NCI-H146 (cell line): ENCODE measurements at places on chromosomes 1 and 21.
A peak's percentile ranks its signal among the peaks of the same experiment; 100 is the strongest.

DNA sequence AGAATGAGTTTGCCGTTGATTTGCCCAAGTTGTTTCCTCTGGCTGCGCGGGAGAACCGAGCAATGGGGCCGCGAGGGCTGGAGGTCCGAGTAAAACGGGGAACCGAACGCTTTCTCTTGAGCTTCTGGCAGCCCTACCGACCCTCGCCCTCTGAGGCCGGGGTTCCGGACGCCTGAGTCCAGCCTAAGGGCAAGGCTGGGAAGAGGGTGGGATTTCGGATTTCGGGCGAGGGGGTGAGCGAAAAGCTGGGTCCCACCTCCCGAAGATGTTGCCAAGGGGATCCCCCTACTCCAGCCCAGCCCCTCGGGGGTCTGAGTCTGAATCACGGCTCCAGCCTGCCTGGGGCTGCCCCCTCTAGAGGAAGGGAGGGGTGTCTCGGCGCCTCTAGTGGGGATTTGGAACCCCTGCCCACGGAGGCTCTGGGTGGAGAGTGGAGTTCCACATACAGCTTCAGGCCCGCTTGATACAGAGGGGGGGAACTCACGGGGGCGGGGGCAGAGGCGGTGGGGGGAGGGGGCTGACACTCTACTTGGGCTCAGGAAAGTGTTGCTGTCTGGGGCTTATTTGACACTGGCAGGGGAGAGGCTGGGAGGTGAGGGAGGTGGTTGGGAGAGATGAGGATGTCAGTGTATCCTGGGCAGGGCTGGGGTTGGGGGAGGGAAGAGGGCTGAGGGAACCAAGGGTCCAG, 617 bp downstream of the KIRREL1 start:
- no peak for DNase-seq

DNA sequence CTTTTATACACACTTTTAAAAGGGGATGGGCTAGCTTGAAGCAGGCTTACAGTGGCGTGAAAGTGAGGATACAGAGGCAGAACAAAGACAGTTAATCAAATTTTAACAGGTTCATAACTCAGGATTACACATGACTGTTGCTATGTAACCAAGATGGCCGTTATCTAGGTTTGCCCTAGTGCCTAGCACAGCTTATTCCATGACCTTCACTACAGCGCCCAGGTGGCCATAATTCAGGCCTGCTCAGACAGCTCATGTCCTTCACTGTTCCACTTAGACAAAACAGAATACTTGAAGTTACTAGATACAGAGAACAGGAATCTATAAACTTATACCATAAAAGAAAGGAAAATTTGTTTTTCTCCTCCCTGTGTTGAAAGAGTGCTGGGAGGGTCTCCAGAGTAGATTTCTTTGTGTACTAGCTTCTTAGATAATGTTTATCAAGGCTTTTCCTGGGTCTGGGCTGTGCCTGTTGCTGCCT, 6.2 kb upstream of the SPRR2F start:
- DNase-seq, result no peak

DNA sequence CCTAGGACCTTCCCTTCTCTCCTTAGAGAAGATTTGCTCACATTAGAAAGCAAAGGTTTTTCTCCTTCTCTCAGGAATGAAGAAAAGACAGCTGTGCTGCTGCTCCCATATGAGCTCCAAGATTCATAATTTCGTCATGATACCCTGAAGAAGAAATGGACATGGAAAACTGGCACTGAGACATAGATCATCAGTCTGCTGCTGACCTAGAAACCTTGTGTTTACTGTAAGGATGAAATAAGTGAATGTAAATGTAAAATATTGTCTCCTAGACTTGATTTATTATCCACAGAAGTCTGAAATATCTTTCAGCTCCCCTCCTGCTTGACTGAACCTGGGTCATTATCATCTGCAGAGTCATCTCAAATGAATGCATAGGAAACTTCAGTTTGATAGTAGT, 77.9 kb downstream of the ZC3H11B start:
- DNase-seq, result no peak

- no peak for DNase-seq
These were observed 55.4 kb downstream of the ALPL start for GRCh38 chr1:21564521-21565095.

DNA sequence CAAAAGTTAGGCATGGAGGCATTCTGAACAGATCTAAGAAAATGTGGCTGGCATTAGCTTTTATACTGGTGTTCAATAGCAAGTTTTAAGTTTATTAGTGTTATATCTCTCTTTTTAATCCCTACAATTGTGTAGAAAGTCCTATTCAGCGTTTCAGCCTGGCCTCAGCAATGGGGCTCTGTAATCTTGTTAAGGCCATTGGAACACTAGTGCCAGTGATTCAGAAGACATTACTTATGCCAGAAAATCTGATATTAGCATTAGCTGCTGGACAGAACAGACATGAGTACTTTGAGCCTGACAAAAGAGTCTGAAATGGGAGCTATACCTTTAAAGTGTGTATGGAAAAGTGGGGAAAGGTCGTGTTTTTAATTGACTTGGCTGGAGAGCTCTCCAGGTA, 167.0 kb downstream of the NEGR1 start:
- DNase-seq, result no peak

GRCh38 chr1:171654942-171655745, 2.7 kb upstream of the MYOC start:
- peak; percentile 66 for DNase-seq

DNA sequence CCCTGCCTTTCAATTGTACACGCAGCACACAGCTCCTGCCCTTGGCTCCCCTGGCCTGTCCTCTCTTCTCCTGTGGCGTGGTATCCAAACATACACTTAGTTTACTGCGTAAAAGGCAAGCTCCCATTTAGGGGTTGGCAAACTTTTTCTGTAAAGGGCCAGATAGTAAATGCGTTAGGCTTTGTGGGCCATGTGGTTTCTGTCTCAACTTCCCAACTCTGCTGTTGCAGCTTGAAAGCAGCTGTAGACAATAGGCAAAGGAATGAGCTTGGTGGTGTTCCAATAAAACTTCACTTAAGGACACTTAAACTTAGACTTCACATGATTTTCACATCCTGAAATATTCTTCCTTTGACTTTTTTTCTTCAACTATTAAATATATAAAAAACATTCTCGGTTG, 63.3 kb downstream of the RHOU start:
- DNase-seq, result no peak

GRCh38 chr1:110430366-110430765, 20.6 kb upstream of the PROK1 start:
- no peak for DNase-seq

DNA sequence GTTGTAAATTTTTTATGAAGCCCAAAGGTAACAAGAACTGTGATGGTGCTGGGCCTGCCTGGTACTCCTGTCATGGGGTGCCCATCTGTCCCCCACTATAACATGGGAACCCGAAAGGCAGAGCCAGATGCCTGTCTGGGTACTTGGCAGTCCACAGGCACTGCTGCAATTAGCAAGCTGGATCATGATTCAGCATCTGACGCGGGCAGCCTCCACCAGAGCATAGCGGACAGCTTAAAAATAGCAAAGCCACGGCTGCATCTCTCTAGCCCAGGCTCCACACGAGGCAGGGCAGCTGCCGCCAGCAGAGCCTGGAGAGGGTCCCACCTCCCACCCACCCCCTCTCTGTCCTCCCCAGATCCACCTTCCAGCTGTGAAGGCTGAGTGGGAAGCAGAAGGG, 22.9 kb downstream of the SUSD4 start:
- no peak for DNase-seq

- no peak for DNase-seq
These were observed 253.1 kb upstream of the IRF2BP2 start for GRCh38 chr1:234862944-234863515.

DNA sequence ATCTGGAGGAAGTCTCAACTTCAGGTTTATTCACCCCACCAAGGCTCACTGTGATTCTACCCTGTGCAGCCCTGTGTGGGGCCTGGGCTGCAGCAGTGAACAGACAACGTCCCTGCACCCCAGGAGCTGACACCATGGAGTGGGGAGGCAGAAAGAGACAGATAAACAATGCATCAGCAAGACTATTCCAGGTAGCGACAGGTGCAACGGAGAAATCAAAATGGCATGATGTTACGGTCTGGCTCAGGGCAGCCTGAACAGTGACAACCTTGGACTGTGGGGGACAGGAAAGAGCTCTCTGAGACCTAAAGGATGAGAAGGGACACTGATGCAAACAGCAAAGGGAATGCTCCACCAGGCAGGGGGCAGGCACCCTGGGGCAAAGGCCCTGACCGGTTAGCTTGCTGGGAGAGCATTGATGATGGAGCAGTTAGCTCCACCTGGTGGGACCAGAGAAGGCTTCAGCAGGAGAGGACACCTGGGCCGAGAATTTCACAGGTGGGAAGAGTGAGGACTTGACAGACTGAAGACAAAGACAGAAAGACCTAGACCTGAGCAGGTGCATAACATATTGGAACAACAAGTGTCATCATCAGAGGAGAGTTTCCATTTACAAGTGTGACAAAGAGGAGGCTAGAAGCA, 589.9 kb downstream of the MATN1 start:
- DNase-seq, result no peak

DNA sequence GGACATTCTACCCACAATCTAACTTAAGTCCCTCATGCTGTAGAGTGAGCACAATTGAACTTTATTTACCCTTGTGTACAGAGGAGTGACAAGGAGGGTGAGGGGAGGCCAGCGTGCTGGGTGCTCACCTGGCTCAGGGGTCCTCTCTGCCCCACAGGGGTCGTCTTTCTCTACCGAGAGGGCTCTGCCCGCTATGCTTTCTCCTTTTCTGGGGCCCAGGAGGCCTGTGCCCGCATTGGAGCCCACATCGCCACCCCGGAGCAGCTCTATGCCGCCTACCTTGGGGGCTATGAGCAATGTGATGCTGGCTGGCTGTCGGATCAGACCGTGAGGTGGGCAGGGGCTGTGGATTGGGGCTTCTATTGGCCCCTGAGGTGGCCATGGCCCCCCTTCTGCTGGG, 5.4 kb downstream of the BCAN start:
- DNase-seq, result no peak

- no peak for DNase-seq
These were observed 139.7 kb upstream of the ETV3 start for GRCh38 chr1:157277913-157278312.

GRCh38 chr1:67771749-67772148, 61.5 kb downstream of the GNG12 start:
- DNase-seq, result no peak

DNA sequence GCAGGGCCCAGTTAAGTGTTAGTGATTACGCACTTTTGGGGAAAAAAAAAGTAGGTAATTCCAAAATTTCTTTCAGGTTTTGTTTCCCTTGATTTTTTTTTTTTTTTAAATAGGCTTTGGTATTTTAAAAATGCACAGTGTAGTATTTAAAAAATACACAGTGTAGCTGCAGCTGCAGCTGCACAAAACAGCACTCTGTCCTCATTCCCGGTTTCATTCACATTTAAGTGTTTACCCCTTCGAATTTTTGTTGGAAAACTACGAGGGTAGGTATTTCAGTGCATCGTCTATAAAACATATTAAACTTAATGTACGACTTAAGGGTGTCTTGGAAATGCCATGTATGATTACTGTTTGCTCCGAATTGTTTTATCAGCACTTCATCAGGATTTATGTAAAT, 3.4 kb downstream of the NEK7 start:
- DNase-seq, result no peak

GRCh38 chr1:92940541-92940940, 20.7 kb downstream of the DIPK1A start:
- DNase-seq, result no peak

DNA sequence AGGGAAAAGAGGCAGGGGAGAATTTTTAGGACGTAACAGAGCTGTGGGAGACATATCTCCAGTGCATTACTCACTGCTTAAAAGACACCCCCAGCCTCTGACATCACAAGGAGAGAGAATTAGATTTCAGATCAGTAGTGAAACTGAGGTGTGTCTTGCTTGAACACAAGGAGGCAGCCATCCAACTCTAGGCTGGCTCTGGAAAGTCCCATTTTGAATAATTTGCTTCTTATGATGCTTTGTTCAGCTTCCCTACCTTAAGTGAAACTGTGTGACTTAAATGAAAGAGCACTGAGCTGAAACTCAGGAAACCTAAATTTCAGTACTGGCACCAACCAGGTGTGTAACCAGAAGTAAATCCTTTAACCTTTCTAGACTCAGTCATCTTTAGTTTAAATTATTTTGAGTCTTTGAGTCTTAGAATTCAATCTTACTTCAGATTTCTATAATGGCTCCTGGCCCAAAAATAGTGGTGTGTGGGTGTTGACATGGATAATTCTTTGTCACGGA, 251.6 kb upstream of the SGIP1 start:
- no peak for DNase-seq

GRCh38 chr1:38990386-38990737, 714 bp upstream of the AKIRIN1 start:
- DNase-seq, result no peak

- DNase-seq, result no peak
These were observed 7.0 kb downstream of the IL12RB2 start for GRCh38 chr1:67314696-67315095.

- DNase-seq, result peak; percentile 37
These were observed 1.3 kb downstream of the PLD5 start for GRCh38 chr1:242522996-242523718.

- DNase-seq, result no peak
These were observed 6.6 kb downstream of the C1orf226 start for GRCh38 chr1:162388083-162388594.

DNA sequence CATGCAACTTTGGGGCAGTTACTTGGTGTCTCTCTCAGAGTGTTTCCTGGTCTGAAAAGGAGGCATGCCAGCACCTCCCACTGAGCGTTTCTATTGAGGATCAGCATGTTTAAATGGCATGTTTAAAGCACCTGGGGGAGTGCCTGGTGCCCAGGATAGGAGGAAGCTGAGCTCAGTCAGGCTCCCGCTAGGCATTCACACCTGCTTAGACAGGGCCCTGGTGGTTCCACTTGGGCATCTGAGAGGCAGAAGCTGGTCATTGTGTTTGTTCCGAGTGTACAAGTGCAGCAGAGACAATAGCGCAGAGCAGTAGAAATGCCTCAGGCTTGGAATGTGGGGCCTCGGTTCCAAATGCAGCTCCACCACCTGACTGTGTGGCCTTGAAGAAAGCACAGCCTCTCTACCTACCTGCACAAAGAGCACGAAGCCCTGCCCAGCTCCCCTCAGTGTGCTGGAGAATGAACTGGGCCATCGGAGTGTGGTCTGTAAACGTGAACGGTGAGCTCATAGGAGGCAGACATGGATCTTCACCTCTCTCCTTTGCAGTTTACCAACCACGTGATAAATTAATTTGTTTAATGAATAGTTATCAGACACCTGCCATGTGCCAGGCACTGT, 20.3 kb upstream of the TMEM222 start:
- no peak for DNase-seq

DNA sequence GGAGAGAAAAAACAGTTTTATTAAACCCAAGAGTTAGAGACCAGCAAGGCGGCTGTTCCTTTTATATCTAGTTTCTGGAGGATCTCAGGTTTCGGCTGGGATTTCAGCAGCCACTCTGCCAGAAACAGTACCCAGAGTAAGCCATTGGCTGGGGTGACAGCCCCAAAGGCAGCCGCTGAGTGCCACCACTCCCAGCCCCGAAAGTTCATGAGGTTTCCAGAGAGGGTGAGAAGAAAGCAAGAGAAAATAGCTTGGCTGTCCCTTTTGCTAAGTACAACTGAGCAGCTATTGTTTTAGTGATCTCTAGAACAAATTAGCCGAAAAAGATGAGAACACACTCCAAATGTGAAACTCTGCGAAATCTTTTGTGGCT, 1.2 kb downstream of the SH3BGR start:
- DNase-seq, result no peak

GRCh38 chr21:45516671-45517151, 25.5 kb downstream of the SLC19A1 start:
- DNase-seq, result no peak

GRCh38 chr1:50796272-50796671, 163.8 kb downstream of the FAF1 start:
- DNase-seq, result no peak
